ENCODE measurements at places on chromosomes 16 and 17.

GRCh38 chr16:23509782-23510163, 521 bp downstream of the GGA2 start:
- no peak for DNase-seq

GRCh38 chr16:54923055-54923473, 7.6 kb upstream of the IRX5 start:
- DNase-seq, result no peak

- no peak for DNase-seq
These were observed 26.6 kb downstream of the PIK3R5 start for GRCh38 chr17:8938933-8939332.

- DNase-seq, result no peak
These were observed 20.4 kb downstream of the CYLD start for GRCh38 chr16:50762241-50762640.

DNA sequence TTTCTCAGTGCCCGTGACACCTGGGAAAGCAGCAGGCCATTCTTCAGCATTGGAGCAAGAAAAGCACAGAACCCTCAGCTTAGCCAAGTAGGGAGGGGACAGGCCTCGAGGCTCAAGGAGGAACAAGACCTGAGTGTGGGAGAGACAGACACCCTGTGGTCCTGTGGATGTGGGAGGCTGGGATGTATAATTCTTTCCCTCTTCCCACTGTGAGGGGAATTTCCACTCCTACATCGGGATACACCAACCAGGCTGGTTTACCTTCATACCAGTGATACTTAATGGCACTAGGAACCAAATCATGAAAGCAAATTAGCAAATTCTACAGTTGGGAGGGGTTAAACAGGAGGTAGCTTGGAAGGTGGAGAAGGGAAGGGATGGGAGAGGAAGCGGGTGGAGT, 41.7 kb downstream of the LYRM1 start:
- no peak for DNase-seq

- DNase-seq, result peak; percentile 55
These were observed 28.7 kb upstream of the MILR1 start for GRCh38 chr17:64420143-64420670.

DNA sequence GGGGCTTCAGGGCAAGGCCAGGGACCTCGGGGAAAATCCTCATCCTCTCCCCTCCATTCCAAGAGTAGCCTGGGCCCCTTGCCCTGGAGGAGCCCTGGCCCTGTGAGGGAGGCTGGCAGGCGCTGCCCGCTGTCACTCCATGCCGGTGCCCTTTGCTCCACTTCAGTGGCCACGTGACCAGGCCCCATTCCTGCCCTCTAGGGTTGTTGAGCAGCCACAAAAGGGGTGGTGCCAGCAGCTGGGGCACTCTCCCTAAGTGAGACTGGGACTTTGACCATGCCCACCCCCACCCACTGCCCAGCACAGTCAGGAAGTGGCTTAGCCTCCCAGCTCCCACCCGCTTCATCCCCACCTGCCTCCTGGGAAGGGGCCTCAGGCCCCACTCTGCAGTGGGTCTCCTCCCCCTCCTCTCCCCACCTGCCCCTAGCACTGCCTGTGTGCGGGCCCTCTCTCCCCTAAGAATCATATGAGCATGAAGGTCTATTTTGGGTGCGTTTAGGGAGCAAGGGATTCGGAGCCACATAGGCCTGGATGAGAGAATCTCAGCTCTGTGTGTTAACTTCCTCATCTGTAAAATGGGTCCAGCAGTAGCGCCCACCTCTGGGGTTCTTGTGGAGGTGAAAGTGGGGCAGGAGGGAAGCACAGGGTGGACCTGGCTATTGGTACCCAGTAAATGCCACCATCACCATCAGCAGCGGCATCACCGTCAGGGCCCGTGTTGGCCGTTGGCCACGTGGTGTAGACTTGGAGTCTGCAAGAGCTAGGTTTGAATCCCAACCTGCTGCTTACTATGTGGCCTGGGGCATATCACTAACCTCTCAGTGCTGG, 7.2 kb downstream of the PDK2 start:
- no peak for DNase-seq

GRCh38 chr16:30535777-30536190, 1.1 kb upstream of the ZNF747 start:
- DNase-seq, result no peak

- DNase-seq, result no peak
These were observed 63.4 kb upstream of the CDH11 start for GRCh38 chr16:65185241-65185778.

- no peak for DNase-seq
These were observed 17.2 kb upstream of the ADGRG1 start for GRCh38 chr16:57611181-57611580.

- peak; percentile 17 for DNase-seq
These were observed 338.0 kb downstream of the WWOX start for GRCh38 chr16:78437352-78437968.

- no peak for DNase-seq
These were observed 5.9 kb downstream of the FOXJ1 start for GRCh38 chr17:76134911-76135809.

DNA sequence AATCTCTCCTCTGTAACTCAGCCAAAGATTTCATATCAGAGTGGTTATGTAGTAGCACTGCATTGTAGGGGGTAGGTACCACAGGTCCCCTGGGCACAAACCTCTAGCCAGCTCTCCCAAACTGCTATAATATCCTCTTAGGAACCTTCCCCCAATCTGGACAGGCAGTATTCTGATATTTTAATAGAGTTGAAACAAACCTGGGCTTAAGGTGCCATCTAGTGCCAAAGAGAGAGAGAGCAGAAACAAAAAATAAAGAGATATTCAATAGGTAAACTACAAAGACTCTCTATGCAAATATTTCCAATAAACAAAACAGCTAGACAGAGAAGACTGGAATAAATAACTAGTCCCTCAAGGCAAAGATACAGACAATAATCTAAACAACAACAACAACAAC, 1070.0 kb downstream of the CDH11 start:
- no peak for DNase-seq

DNA sequence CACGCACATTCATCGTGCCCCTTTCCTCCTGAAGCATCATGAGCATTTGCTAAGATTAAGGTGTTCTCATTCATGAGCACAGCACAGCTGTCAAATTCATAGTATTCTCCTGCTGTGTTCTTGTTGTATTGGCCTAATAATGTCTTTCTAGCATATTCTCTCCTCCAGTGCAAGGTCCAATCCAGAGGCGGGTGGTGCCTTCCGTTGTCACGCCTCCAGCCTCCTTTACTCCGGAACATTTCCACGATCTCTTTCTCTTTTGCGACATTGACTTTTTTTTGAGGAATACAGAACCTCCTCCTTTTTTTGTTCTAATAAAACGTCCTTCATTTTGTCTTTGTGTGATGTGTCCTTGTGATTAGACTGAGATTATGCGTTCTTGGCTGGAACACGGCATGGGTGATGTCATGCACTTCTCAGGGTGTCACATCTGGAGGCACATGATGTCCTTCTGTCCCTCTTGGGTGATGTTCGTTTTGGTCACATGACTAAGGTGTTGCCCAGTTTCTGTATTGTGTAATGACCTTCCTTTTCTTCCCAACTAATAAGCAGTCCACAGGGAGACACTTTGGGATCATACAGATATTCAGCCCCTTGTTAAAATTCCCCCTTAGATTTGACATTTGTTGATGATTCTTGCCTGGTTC, 66.3 kb downstream of the CLEC16A start:
- DNase-seq, result no peak

DNA sequence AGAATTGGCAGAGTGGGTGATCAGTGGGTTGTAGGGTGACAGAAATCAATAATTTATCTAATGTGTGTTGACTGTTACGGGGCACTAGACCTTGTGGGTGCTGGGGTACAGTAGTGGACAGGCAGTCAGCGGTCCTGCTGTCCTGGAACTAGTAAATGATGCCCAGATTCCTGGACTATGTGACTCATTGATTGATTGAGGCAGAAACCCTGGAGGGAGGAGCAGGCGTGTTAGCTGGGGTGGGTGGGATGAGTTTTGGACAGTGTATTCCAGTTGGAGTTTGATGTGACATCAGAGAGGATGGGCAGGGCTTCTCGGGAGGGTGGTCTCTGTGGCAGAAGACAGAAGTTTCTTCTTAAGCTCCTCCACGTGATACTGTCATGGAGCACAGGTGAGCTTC, 24.4 kb downstream of the PRMT7 start:
- DNase-seq, result no peak

DNA sequence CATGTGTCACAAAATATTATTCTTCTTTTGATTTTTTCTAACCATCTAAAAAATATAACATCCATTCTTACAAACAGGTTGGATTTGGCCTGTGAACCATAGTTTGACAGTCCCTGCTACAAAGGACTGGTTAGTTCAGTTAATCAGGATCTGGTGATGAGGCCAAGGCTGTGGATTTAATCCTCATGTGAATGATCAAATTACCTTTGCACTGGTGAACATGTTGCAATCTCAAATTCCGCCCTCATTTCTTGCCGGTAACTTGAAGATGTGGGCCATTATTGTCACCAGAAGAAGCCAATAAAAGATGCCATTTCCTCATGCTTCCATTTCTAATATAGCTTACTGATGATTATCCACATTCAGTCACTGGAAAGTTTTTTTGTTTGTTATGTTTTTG, 35.3 kb upstream of the YPEL2 start:
- DNase-seq, result no peak

DNA sequence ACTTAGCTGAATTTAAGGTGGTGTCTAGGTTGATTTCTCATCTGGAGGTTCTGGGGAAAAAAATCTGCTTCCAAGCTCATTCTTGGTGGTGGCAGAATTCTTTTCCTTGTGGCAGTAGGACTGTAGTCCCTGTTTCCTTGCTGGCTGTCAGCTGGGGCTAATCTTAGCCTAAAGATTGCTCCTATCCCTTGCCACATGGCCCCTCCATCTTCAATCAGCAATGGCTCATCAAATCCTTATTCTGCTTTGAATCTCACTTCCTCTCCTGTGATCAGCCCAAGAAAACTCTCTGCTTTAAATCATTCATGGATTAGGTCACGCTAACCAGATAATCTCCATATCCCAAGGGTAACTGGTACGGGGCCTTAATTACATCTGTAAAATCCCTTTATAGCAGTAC, 6.6 kb downstream of the FAM20A start:
- DNase-seq, result no peak

DNA sequence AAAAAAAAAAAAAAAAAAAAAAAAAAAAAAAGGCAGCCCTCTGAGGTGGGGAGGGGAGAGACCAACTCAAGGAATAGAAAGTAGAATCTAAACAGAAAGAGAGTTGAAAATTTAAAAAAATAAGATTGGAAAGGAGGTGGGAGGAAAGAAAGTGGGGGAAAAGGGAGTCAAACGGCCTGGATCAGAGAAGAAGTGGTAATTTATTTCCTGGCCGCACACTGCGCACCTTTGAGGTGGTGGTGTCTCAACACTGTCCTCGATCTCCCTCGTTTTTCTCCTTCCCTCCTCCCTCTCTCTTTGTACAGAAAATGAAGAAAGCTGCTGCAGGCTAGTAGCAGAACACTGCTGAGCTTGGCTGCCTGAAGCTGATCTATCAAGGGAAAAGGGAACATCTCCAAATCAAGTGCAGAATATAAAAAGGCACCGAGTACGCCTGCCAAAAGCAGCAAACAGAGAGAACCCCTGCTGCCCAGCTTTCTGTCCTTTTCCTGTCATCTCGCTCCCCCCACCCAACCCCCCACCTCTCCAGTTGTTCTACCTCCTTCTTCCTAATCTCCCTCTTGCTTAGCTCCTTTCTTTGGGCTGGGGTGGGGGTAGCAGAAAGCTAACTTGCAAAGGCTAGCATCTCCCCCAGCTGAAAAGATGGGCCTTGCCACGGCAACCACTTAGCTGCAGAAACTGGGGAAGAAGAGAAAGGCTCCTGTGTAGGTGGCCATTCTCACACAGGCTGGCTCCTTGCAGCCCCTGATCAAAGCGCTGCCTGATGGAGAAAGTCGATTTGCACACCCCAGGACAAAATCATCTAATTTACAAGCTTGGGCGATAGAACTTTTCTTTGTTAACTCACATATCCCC, 22.5 kb downstream of the AXIN2 start:
- DNase-seq, result peak; percentile 31

DNA sequence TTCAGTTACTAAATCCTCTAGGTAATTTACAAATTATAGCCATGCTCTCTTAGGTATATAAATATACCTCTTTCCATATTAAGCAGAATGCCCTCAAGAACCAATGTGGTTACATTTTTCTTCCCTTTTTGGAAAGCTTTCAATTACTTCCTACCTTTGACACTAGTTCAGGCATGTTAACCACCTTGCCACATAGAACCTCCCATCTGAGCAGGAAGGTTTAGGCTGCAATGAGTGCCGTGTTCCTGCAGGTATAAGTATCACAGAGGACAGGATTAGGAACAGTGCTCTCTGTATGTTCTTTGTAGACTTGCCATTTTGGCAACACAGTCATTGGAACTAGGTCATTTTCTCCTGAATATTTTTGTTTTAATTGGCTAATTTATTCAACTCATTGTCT, 20.1 kb downstream of the KRT25 start:
- no peak for DNase-seq

DNA sequence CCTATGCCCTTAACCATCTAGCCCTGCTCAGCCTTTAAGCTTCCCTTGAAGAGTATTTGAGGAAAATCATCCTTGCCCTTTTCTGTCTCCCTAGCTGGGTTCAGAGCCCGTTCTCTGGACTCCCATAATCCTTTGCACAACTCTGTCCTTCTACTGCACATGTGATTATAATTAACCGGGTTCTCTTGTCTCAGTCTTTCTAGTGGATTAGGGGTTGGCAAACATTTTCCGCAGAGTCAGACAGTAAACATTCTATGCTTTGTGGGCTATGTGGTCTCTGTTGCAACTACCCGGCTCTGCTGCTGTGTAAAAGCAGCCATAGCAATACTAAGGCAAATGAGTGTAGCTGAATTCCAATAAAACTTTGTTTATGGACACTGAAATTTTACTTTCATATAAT, 80.0 kb downstream of the CDRT15 start:
- DNase-seq, result no peak

DNA sequence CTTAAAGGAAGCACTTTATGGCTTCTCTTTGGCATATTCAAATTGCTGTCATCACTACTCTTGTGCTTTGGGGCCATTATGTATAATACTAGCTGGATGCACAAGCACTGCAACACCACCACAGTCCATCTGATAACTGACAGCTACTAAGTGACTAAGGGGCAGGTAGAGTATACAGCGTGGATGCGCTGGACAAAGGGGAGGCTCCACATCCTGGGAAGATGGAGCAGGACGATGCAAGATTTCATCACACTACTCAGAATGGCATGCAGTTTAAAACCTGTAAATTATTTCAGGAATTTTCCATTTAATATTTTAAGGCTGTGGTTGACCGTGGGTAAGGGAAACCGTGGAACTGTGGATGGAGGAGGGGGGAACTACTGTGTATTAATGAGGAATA, 25.0 kb downstream of the MPRIP start:
- DNase-seq, result no peak

DNA sequence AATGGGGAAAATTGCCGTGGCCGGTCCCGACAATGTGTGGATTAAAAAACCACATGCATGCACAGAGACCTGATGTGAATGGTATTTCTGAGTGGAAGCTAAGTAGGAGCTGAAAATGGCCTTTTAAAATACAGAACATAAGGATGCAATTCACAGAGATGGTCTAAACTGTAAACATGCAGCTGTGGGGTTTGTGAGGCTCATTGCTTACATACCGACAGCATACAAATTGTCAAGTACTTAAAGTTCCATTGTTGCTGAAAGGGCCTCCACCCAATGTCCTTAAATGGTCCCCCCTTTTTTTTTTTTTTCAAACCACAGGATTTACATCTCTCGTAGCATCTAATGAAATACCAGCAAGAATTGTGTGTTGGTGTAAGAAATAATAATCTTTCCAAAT, 523.2 kb downstream of the MAF start:
- DNase-seq, result no peak

- no peak for DNase-seq
These were observed 8.7 kb downstream of the CLUAP1 start for GRCh38 chr16:3509470-3509928.

GRCh38 chr16:87363771-87364455, 19.7 kb downstream of the FBXO31 start:
- DNase-seq, result no peak

GRCh38 chr17:40895106-40895730, 10.2 kb upstream of the KRT20 start:
- no peak for DNase-seq

Data from putamen (tissue), 1 donor.